ENCODE measurements at places on chromosomes 1 and 21.

GRCh38 chr1:220748089-220748934 lies at the start of gene MTARC2:
MTARC2 (plus strand) TSS chr1:220748322; CDS start chr1:220748532, 210 bp downstream.
- DNase-seq = peak; percentile 61

DNA sequence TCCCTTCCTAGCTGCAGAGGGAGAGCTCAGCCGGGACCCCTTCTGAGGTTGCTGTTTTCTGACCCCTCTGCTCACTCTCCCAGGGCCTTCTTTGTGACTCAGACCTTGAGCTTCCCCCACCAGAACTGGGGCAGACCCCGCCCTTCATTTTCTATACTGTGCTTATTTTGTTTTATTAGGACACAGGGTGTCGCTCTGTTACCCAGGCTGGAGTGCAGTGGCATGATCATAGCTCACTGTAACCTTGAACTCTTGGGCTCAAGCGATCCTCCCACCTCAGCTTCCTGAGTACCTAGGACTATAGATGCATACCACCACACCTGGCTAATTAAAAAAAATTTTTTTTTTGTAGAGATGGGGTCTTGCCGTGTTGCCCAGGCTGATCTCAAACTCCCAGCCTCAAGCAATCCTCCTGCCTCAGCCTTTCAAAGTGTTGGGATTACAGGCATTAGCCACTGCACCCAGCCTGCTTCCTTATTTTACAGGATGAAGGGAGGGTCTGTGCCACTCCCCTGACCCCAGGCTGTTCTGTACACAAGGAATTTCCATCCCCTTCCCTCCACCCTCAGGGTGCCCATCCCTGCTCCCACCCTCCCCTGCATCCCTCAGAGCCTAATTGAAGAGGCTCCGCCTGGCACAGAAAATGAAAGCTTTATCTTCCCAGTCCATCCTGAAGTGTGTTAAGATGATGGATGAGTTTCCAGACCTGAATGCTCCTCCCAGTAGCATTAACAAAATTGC lies 195.2 kb upstream of the POU3F1 start:
- DNase-seq = no peak

DNA sequence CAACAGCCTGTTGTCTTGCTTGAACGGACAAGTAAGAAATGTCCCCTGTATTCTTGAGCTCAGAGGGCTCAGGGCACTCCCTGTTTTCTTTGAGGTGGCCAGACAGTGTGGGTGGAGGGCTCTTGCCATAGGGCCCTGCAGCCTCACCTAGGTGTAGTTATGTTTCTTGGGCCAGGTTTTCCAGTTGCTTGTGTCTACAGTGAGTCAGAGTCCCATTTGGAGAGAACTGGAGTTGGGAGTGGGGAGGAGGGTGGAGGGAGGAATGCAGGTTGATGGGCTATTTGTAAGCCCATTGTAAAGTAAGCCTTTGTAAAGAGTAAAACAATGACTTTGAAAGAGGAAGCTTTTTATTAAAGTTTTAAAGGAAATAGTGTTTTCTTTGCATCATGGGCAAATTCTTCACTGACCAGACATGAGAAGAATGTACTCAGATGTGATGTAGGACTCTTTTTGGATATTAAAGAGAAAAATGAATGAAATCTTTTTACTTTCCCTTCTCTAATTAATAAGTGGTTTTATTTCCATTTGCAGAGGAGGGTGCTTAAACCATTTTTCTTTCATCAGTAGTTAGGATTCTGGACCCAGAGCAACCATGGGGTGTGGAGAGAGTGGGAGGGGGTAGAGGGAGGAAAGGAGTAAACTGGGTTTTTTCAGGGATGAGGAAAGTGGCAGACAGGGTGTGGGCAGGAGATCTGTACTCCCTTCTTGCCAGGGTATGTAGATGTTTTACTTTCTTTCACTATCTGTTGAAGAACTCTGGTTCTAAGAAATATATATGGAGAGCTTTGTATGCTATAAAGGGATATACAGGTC lies 45.1 kb upstream of the MACF1 start:
- DNase-seq = no peak

DNA sequence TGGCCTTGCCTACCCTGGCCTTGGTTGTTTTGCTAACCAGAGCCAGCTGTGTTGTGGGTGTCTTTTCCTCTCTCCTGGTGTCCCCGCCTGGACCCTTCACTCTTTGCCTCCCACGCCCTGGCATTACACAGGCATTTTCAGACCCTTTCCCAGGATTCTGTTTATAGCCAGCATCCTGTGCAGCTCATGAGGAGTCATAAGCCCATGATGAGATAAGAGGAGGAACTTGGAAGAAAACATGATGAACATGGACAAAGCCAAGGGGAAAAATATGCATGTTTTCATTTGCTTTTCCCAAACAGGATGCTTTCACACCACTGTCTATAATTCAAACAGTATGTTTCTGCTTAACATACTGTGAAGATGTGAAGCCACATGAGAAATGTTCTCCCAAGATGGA lies 18.7 kb upstream of the WARS2 start:
- no peak for DNase-seq

DNA sequence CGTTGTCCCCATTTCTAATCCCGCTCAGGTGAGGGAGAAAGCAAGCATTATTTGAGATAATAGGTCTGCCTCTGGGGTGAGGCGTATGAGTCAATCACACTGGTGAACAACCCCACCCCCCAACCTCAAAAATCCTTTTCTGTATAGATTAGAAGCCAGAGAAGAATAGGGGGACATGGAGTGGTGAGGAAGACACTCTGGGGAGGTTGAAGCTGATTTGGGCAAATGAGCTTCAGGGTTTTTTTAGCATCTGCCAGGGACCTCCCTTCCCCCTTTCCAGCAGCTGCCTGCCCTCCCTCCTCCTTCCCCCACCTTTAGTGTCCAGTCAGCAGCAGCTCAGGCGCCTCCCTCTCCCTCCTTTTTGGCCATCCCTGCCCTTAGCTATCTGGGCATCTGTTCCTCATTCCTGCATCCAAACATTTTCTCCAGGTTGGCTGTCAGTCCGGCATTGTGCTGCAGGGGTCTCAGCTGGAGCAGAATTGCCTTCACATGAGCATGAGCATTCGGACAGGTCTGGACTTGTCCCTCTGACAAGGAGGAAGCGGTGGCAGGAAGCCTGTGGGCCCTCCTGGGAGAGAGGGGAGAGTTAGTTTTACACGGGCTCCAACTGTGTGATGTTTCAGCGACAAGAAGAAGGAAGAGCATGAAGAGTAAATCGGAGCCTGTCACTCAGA lies 30.8 kb upstream of the PTGFRN start:
- peak; percentile 44 for DNase-seq

GRCh38 chr1:184082541-184083415 lies 31.2 kb downstream of the TSEN15 start:
- no peak for DNase-seq

DNA sequence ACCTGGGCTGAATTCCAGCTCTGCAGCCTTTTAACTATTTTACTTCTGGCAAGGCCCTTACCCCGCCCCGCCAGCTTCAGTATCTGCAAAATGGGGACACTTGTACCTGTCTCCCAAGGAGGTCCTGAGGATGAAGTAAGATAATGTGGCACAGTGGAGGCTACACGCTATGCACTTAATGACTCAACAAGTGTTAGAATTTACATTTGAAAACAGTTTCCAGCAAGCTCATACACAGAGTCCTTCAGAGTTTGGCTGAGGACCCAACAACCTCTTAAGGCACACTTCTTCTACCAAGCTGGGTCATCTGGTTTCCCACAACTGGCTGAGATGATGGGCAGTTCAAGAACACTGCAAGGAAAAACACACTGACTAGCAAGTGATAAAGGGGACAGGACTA lies 30.2 kb upstream of the SLC22A15 start:
- DNase-seq = no peak

- no peak for DNase-seq
Observed at GRCh38 chr1:151918819-151919610, 9.7 kb upstream of the THEM4 start.

GRCh38 chr21:29829564-29830275 lies 110.1 kb downstream of the GRIK1 start:
- no peak for DNase-seq

DNA sequence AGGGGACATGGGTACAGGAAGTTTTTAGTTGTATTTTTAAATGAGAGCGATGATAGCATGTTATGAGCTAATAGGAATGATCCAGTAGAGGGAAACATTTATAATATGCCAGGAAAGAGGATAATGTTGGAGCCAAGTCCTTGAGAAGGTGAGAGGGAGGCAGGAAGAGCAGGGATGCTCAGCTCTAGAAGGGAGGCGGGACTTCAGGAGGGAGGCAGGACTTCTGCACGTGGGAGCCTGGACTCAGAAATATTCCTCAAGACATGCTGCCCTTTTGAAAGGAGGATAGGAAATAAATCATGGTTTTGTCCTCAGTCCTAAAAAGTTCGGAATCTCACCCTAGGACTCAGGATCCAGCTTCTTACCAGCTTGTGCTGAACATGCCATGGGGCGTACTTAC lies 5.9 kb downstream of the ADARB1 start:
- no peak for DNase-seq

GRCh38 chr1:153386500-153386901 lies 4.4 kb downstream of the S100A8 start:
- no peak for DNase-seq

DNA sequence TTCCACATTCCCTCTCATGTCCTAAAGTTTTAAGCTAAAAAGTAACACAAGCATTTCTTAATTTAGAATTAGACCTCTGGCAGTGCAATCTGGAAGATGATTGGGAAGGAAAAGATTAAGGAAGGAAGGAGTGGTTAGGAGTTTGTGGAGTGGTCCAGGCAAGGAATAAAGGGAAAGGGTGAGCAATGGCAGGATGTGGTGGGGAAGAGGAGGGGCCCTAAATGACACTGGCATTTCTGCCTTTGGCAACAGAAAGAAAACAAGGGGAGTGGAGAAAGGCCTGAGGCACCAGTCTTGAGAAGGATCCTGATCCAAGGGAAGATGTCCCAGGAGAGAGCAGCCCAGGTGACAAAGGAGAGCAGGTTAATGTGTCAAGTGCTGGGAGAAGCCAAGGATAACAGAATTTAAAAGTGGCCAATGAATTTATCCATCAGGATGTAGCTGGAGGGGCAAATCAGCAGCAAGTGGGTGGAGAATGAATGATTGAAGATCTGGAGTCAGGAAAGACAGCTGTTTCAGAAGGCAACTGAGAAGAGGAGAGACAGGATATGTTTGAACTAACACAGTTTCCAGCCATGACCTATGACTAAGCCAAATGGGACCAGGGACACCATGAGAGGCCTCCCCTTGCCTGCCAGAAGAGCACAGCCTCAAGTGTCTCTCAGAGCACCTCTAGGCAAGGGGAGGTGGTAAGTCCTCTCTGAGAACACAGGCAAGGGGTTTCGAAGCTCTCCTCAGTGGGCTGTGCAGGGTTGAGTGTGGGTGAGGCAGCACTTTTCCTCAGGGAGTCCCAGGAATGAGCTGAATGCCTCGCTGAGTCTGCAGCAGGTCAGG lies 20.9 kb upstream of the LY9 start:
- no peak for DNase-seq

- DNase-seq = no peak
Observed at GRCh38 chr1:85049735-85050166, 1.5 kb upstream of the MCOLN3 start.

DNA sequence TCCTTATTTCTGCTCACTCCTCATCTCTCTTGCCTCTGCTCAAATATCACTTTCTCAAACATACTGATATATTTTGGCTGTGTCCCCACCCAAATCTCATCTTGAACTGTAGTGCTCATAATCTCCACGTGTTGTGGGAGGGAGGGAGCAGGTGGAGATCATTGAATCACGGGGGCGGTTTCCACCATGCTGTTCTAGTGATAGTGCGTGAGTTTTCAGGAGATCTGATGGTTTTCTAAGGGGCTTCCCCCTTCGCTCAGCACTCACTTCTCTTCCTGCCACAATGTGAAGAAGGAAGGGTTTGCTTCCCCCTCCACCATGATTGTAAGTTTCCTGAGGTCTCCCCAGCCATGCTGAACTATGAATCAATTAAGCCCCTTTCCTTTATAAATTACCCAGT lies 26.6 kb downstream of the ZBTB8OS start:
- no peak for DNase-seq

DNA sequence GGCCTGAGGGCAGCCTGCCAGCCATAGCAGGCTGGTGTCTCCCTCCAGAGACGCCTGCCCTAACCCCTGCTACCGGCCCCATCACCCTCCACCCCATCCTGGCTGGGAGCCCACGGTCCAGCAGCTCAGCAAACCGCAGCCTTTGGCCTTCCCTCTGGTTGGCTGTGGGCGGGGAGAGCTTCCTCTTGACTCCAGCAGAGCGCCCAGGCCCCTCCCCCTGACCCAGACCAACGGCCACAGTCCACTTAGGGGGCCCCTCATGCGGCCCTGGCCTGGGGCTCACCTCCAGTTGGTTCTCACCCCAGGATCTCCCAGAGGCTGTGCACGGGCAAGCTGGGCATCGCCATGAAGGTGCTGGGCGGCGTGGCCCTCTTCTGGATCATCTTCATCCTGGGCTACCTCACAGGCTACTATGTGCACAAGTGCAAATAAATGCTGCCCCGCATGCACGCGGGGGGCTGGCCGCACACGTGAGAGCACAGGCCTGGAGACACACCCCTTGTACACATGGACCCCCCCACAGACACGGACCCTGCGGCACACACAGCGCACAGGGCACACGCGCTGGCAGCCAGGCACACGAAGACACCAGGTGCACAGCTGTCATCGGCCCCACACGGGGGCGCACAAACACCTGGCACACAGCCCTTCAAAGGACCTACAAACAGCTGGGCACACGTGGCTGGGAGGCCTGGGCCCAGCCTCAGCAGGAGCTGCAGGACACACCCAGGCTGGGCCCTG lies 3.1 kb downstream of the SMIM1 start:
- peak; percentile 84 for DNase-seq

DNA sequence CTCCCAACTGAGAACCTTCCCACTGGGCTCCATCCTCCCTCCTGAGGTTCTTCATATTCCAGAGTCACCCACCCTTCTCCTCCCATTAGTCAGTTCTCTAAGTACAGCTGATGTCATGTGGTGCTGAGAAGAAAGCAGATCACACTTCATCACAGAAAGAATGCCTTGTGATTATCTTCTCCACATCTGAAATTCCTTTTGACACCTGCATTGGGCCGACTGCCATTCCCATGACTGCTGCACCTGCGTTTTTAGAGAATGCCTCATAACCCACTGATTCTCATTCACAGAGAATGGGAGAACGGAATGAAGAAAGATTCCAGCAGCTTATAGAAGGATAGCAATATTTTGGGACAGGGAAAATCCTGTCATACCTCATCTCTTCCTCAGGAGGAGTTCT lies 14.3 kb downstream of the LEPR start:
- no peak for DNase-seq

DNA sequence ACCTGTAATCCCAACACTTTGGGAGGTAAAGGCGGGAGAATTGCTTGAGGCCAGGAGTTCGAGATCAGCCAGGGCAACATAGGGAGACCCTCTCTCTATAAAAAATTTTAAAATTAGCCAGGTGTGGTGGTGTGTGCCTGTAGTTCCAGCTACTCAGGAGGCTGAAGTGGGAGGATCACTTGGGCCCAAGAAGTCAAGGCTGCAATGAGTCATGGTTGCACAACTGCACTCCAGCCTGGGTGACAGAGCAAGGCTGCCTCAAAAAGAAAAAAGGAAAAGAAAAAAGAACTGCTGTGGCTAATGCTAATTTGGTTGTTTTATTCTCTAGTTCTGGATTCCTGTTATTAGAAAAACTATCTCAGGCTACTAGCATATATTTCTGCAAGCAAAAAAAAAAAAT lies 29.8 kb downstream of the DBT start:
- no peak for DNase-seq

GRCh38 chr1:169874229-169874628 lies 19.5 kb downstream of the SCYL3 start:
- DNase-seq = no peak
